ENCODE measurements at places on chromosomes 7 and 10.
A peak's percentile ranks its signal among the peaks of the same experiment; 100 is the strongest.

DNA sequence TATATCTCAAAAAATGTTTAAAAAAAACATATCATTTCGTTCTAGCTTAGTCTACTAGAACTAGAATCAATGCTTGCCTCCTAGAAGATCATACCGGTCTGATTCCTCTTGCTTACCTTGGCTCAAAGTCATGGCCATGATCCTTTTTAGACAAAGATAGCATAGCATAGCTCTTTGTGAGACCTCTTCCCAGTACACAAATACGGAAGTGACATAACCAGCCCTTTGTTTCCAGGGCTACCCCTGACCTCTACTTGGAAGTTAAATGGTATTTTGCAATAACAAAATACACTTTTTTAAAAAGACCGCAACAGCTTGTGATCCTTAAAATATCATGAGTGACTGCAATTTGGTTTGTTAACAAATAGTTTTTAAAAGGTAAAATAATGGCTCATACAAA lies 130.7 kb upstream of the NOBOX start:
- no peak for DNase-seq

- peak; percentile 81 for DNase-seq
Observed at GRCh38 chr10:5684971-5685763, 529 bp downstream of the TASOR2 start.

- DNase-seq: no peak
Observed at GRCh38 chr10:69278446-69278963, at the start of gene HK1. Gene HK1 (plus strand): TSS chr10:69278496.

- DNase-seq: no peak
Observed at GRCh38 chr7:66631471-66631870, 2.8 kb downstream of the KCTD7 start.

GRCh38 chr7:38512704-38513103 lies 118.5 kb downstream of the AMPH start:
- no peak for DNase-seq

DNA sequence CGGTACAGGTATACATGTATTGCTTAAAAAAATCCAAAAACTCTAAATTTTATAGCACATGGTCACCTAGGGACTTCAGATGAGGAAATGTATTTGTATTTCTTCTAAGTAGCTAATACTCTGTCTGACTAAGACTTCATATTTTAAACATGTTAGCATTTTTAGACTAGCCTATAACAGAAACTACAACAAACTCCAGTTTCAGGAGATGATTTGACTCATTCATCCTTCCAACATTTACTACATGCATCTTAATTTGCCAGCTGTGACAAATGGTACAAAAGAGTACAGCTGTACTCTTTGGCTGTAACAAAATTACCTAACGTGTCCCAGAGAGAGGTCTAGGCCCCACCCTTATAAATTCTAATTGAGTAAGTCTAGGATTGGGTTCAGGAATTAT lies 22.2 kb downstream of the TMEM209 start:
- DNase-seq: no peak

GRCh38 chr7:259751-260405 lies 30.1 kb upstream of the FOXL3 start:
- DNase-seq: no peak

DNA sequence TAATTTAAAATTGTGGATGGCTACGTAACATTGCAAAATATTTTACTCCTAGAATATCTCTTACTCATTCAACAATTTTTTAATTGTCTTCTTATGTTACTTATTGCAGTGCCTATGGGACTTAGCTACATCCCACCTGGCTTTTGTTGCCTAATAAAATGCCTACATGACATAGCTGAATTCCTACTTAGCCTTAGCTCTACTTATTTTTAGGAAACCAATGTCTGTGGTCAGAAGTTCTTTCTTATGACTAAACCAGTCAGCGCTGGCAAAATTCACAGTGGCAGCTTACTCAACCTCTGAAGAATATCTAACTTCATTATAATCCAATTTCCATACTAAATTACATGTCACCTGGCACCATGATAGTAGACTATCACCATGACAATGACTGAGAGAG lies 1612.4 kb upstream of the LRRTM3 start:
- DNase-seq: no peak

DNA sequence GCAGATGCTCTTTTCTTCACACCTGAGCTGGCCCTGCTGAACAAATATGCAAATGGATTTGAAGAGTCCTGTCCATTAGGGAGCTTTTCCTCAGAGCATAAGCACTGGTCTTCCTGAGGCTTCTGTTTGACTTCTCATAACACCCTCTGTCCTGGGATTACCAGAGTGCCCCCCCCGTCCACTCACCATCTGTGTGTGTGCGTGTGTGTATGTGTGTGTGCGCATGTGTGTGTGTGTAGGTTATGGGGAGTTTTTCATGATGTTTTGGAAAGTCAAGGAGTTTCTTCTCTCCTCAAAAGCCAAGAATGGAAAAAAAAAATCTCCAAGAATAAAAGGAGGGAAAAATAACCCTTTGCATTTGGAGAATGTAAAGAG lies 57.7 kb upstream of the COMTD1 start:
- no peak for DNase-seq

GRCh38 chr10:3782451-3783315 lies 2.3 kb downstream of the KLF6 start:
- peak; percentile 64 for DNase-seq

- no peak for DNase-seq
Observed at GRCh38 chr10:57102236-57102635, 741.2 kb upstream of the ZWINT start.

DNA sequence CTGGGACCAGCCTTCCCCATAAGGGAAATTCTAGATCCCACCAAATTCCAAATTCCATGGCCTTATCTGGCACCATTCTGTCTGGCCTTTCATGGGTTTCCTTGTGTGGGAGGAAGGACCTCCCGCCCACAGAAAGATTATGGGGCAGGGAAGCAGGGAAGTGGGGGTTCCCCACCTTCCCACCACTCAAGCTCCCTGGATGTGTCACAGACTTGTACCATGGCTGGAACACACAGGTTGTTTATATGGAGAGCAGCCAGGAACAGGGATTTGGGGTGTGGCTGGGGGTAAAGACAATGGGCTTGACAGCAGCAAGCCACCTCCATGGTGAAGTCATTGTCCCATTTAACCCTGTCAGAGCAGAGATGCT lies 18.3 kb downstream of the UNC5B start:
- DNase-seq: no peak

- no peak for DNase-seq
Observed at GRCh38 chr10:98858525-98858924, 377.1 kb downstream of the HPSE2 start.

DNA sequence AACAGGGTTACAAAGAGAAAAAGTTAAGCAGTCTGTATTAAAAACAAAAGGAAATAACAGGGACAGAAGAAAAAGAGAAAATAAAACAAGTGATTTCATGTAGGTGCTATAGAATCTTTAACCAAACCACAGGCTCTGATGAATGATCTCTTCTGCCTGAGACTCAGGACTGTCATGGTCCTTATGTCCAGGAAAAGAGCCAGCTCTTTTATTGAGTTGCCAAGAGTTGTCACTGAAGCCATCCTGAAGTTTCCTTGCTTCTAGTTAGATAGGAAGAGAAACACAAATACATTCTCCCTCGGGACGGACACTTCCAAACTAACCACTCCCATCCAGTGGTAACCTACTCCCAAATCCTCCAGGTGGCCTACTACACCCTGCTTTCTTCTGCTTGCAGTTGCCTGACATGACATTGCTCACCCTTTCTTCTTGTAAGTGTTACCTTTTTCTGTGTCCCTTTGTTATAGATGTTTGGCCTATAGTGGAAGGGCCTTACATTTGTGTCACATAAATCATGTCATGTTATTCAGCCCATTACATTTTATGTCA lies 346.7 kb downstream of the NRG3 start:
- DNase-seq: no peak

- DNase-seq: peak; percentile 32
Observed at GRCh38 chr7:111763221-111763801, 201.0 kb upstream of the IMMP2L start.

- no peak for DNase-seq
Observed at GRCh38 chr7:142784716-142785115, 13.9 kb downstream of the PRSS2 start.

- no peak for DNase-seq
Observed at GRCh38 chr10:42690449-42691360, 52.3 kb upstream of the ZNF33B start.

All from amniotic stem cell (primary cell).